ENCODE measurements at places on chromosomes 13 and 19. TPM values are rescaled to one million over a fixed set of nuclear protein-coding genes. Genes with fewer than 3 reads are reported as not detected.

KCNC3 gene
- 16.0 TPM for total RNA-seq

NCR1 gene
- 0.43 TPM for total RNA-seq

RNF17 gene
- total RNA-seq: 52.8 TPM

CGB8 gene
- 0.43 TPM for total RNA-seq

CAPN12 gene
- total RNA-seq: 5.5 TPM

DNA sequence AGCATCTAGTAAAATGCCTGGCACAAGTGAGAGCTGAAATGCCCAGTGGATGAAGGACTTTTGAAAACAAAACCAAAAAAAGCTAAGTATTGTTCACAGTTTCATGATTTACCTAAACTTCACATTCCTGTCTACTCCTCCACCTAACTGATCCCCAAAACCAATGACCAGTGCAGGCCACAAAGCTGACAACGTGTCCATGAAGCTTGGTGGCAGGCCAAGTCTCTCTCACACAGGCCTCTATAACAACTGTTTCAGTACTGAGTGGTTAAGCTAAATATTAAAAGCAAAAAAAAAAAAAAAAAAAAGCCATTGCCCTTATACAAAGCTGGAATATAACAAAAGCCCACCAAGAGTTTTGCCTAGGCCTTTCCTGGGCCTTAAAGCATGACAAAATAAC is 36.4 kb downstream of the STK24 start:
- peak; percentile 46 for DNase-seq
- no peak overlapping the region for H3K27ac ChIP-seq
- no peak overlapping the region for H3K4me3 ChIP-seq
- H3K27me3 ChIP-seq: no peaks in the 10 kb centered on the region
- H3K36me3 ChIP-seq: no peaks in the 10 kb centered on the region

DNA sequence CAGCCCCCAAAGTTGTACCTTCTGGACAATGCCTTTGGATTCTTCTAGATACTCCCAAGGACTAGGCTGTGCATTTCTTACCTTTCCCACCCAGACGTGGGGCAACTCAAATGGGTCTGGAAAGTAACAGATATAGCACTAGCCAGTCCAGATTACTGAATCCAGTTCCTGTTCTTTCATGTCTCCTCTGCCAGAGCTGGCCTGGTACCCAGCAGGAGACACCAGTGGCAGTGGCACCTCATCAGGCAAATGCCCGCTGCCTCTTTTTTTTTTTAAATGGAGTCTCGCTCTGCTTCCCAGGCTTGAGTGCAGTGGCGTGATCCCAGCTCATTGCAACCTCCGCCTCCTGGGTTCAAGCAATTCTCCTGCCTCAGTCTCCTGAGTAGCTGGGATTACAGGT is 43.2 kb downstream of the N4BP2L2 start:
- no peaks in the 10 kb centered on the region for H3K27me3 ChIP-seq
- no peaks in the 10 kb centered on the region for H3K36me3 ChIP-seq
- DNase-seq: no peak

- H3K4me1 ChIP-seq: peaks cover 6% of the 10 kb centered on the region
- H3K27ac ChIP-seq: no peak overlapping the region
- H3K27me3 ChIP-seq: no peaks in the 10 kb centered on the region
- H3K4me3 ChIP-seq: no peak overlapping the region
Measured at GRCh38 chr19:51576850-51577249, 5.8 kb downstream of the ZNF175 start.

DNA sequence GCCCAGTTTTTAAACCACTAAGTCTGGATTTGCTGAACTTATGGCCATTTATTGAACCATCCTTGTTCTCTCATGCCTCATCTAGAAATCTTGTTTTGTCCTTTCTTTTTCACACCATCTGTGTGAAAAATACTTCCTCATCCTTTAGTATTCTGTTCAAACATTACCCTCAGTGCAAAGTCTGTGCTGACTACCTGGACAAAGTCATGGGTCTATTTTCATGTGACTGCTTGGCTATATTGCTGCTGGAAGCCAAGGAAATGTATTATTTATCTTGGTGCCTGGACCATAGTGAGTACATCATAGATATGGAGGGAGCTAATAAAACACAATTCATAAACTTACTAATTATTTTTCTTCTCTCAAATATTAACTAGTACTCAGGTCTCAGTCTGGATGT is 312.5 kb downstream of the OXGR1 start:
- no peaks in the 10 kb centered on the region for H3K36me3 ChIP-seq
- H3K27me3 ChIP-seq: no peaks in the 10 kb centered on the region
- DNase-seq: no peak
- no peak overlapping the region for H3K27ac ChIP-seq
- no peak overlapping the region for H3K4me3 ChIP-seq

DNA sequence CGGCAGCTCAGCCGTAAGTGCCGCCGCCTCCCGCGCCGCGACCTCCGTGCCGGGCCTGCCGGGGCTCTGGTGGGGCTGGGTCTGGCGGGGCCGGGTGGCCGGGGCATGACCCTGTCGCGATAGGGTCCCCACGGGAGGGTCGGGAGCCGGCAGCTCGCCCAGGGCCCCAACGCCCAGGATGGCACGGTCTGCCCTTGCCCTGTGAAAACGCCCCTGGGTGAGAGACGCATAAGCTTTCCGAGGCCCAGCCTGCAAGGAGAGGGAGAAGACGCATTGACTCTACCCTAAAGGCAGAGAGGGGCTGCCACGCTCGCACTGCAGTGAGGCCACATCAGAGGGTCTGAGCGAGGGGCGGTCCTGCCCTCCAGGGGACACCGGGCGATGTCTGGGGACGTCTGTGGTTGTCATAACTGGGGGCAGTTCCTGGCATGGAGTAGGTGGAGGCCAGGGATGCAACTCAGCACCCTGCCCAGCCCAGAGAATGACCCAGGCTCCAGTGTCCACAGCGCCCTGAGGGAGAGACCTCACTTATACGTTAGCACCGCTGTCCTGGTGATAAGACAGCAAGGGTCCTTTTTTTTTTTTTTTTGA is 539 bp downstream of the ZNF554 start:
- no peak for DNase-seq
- peaks cover 2% of the 10 kb centered on the region for H3K4me1 ChIP-seq
- H3K36me3 ChIP-seq: no peaks in the 10 kb centered on the region
- peak overlapping the region; percentile 72 for H3K4me3 ChIP-seq

DNA sequence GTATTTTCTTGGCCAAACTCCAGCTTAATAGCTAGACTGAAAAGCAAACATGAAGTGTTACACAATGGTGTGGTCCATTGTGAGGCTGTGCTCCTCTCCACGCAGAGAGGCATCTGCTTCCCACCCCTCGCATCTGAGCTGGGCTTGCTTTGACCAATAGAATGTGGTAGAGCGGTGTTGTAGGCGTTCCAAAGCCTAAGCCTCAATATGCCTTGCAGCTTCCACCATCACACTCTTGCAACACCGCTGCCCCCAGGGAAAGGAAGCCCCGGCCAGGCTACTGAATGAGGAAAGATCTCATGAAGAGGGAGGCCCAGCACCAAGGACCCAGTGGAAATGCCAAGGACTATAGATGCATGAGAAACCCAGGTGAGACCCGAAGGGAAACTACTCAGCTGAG is 9.4 kb downstream of the FLT1 start:
- H3K4me3 ChIP-seq: peak overlapping the region; percentile 0
- H3K36me3 ChIP-seq: no peaks in the 10 kb centered on the region
- no peak for DNase-seq
- no peaks in the 10 kb centered on the region for H3K27me3 ChIP-seq
- no peak overlapping the region for H3K27ac ChIP-seq

DNA sequence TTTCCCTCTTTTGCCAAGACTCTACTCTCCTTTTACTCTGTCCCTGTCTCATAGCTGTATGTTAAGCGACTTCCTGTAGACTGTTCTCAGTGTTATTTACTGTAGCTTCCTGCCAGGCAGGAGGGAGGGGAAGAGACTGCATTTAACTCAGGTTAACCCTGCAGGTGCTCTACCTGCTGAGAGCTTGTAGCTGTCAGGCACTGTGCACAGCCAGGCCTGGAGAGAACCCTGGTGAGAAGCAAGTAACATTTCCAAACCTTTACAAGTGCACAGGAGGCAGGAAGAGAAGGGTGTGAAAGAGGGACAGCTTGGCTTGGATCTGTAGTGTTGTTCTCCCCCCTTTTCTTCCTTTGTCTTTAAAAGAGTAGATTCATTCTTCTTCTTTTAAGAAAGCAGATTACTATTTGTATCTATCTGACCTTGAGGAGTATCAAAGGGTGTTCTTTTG is 167.1 kb downstream of the LMO7 start:
- H3K36me3 ChIP-seq: no peaks in the 10 kb centered on the region
- H3K4me1 ChIP-seq: peaks cover 17% of the 10 kb centered on the region
- no peaks in the 10 kb centered on the region for H3K27me3 ChIP-seq
- peak overlapping the region; percentile 73 for H3K27ac ChIP-seq

GRCh38 chr13:98778749-98779148 is 26.3 kb upstream of the SLC15A1 start:
- no peak for DNase-seq
- no peaks in the 10 kb centered on the region for H3K4me1 ChIP-seq
- H3K27me3 ChIP-seq: no peaks in the 10 kb centered on the region
- H3K27ac ChIP-seq: no peak overlapping the region
- H3K4me3 ChIP-seq: no peak overlapping the region

GRCh38 chr13:60969656-60970055 is 446.0 kb downstream of the PCDH20 start:
- H3K36me3 ChIP-seq: no peaks in the 10 kb centered on the region
- H3K27me3 ChIP-seq: no peaks in the 10 kb centered on the region
- H3K27ac ChIP-seq: no peak overlapping the region
- no peaks in the 10 kb centered on the region for H3K4me1 ChIP-seq
- no peak overlapping the region for H3K4me3 ChIP-seq
- no peak for DNase-seq

- no peak overlapping the region for H3K4me3 ChIP-seq
- no peak overlapping the region for H3K27ac ChIP-seq
- no peaks in the 10 kb centered on the region for H3K27me3 ChIP-seq
- H3K36me3 ChIP-seq: no peaks in the 10 kb centered on the region
- no peak for DNase-seq
- H3K4me1 ChIP-seq: no peaks in the 10 kb centered on the region
Measured at GRCh38 chr19:19602136-19602712, 16.3 kb downstream of the PBX4 start.

DNA sequence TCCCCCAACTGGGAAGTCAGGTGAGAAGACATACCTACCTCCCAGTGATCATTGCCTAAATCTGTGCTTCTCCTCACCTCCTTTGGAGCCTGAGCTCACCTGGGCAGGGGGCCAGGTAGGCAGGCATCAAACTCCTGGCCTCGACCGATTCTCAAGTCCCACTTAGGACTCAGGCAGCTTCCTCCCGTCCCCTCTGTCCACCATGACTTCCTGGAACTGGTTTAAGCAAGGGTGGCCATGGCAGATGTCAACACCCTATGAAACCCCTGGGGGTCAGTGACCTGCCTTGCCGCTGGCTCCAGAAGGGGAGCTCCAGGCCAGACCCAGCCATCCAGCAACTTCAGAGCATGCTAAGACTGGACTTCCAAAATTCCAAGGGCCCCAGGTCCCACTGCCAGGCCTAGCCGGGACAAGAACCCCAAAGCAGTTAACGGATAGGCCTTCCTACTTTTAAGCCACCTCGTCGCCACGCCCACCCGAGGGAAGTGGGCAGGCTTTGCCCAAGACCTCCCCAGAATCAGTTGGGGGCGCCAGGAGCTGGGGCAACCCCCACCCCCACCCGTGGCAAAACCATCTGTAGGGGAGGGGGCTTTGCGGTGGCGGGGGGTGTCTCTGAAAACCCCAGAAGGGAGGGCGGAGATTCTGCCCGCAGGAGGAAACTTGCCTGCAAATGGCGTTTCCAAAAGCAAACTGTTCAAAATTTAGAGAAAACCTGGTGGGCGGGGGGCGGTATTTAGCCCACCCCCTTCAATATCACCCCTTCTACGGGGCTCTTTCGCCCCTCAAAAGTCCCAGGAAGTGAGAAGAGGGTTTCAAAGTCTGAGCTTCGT is 657 bp downstream of the PLIN3 start:
- peak; percentile 75 for DNase-seq
- peaks cover 15% of the 10 kb centered on the region for H3K4me1 ChIP-seq
- H3K27me3 ChIP-seq: no peaks in the 10 kb centered on the region
- no peaks in the 10 kb centered on the region for H3K36me3 ChIP-seq
- H3K4me3 ChIP-seq: peak overlapping the region; percentile 96

DNA sequence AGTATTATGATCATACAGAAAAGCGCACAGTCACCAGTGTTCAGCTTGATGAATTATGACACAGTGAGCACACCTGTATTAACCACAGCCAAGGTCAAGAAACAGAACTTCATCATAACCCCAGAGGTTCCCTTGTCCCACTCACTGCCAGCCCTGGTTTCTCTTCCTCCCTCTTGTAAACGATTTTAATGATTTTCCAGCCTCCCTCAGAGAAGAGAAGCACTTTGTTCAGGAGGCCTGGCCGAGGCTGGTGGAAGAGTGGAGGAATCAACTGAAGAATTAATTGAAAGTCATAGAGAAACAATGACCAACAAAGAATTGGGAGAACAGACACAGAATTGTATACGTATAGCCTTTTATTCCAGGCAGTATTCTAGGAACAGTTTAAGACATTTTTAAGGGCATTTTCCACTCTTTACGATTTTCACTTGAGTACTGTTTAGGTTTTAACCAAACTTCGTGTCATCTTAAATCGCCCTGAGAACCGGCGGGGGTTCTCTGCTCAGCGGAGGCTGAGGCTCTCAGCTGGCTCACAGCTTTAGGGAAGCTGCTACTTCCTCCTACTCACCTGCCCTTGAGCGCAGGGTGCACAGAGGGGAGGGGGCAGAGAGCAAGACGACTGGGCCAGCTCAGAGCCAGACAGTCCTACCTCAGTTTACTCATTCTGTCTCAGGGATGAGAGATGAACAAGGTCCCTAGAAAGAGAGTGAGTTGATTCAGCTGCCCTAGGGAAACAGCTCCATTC is 108.6 kb downstream of the AKAP11 start:
- peak overlapping the region; percentile 26 for H3K4me3 ChIP-seq
- H3K27ac ChIP-seq: no peak overlapping the region
- H3K36me3 ChIP-seq: no peaks in the 10 kb centered on the region
- no peaks in the 10 kb centered on the region for H3K4me1 ChIP-seq
- no peaks in the 10 kb centered on the region for H3K27me3 ChIP-seq
- no peak for DNase-seq

- H3K4me1 ChIP-seq: peaks cover 35% of the 10 kb centered on the region
- no peak for DNase-seq
- no peaks in the 10 kb centered on the region for H3K27me3 ChIP-seq
- no peak overlapping the region for H3K4me3 ChIP-seq
Measured at GRCh38 chr13:51746802-51747201, 57.2 kb downstream of the DHRS12 start.

DNA sequence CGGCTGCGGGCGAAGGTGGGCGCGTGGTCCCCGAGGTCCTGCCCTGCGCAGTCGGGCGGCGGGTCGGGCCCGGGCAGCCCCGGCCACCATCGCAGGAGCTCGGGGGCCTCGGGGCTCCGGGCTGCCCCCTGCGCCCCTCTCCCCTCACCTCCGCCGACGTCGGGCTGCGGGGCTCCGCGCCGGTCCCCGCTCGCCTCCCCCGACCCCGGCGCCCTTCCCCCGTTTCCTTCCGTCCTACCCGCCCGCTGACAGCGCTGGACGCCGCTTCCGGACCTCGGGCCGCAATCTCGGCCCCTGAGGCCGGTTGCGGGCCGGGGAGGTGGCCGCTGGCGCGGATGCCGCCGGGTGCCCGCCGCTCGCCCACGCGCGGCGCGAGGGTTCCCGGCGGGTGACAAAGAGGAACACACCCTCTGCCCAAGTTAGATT is 720 bp downstream of the FARP1 start:
- H3K27me3 ChIP-seq: no peaks in the 10 kb centered on the region
- H3K27ac ChIP-seq: no peak overlapping the region
- no peaks in the 10 kb centered on the region for H3K36me3 ChIP-seq
- no peak for DNase-seq
- peaks cover 15% of the 10 kb centered on the region for H3K4me1 ChIP-seq

- H3K27me3 ChIP-seq: no peaks in the 10 kb centered on the region
- no peaks in the 10 kb centered on the region for H3K36me3 ChIP-seq
- no peak within 1 kb of the TSS for H3K27ac ChIP-seq
- no peak for DNase-seq
- no peak within 1 kb of the TSS for H3K4me3 ChIP-seq
- no peaks in the 10 kb centered on the region for H3K4me1 ChIP-seq
Measured at GRCh38 chr19:18086590-18087138, at the start of gene IL12RB1. IL12RB1 (minus strand) TSS chr19:18086934; CDS start chr19:18086823, 111 bp downstream.

Data from testis (tissue), 5 donors.